Stimulated activated CD8-positive, alpha-beta memory T cell treated with anti-CD3 and anti-CD28 coated beads, Interleukin-4, amount 100 ng/mL, for 48 hours (primary cell): ENCODE measurements at places on chromosomes 2 and 18.
A peak's percentile ranks its signal among the peaks of the same experiment; 100 is the strongest.

- no peak for DNase-seq
Observed at GRCh38 chr2:54176577-54176976, 61.2 kb downstream of the ACYP2 start.

GRCh38 chr18:67581178-67581577 is 64.7 kb upstream of the DSEL start:
- no peak for DNase-seq

GRCh38 chr18:46019936-46020335 is 52.1 kb downstream of the PSTPIP2 start:
- no peak for DNase-seq

DNA sequence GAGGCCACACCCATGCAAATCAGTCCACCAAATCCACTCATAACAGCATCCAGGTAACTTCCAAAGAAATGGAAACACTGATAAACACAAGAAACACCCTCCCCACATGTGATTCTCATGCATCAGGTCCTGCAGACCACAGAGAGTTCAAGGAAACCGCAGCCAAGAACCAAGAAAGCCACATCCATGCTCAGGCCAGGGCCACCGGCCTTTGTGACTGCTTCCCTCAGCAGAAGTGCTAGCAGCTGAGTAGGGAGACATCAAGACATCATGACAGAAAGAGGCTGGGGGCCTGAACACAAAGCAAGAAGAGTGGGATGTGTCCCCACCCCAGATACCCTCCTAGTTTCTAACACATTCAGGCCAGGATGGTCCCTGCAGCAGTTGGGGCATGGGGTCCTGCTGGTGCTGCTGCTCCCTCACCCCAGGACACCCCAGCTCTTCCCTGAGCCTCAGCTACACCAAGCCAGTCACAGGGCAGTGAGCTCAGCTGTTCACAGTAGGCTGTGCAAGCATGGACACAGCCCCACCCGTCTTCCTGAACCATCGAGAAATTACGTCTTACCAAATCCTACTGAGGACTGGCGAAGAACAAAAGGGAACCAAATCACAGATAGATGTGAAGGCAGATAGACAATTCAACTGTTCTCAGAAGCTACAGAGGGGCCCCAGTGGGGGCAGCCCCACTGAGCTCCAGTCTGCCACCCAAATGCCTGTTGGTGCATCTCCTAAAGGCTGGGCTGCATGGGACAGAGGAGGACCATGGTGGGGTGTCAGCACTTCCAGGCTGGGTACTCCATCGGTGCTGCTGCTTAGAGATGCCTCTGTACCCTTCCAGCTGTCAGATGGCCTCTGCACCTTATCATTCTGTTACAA is 60.9 kb downstream of the HDAC4 start:
- peak; percentile 64 for DNase-seq

- DNase-seq = no peak
Observed at GRCh38 chr2:19361325-19361990, 3.0 kb upstream of the OSR1 start.

DNA sequence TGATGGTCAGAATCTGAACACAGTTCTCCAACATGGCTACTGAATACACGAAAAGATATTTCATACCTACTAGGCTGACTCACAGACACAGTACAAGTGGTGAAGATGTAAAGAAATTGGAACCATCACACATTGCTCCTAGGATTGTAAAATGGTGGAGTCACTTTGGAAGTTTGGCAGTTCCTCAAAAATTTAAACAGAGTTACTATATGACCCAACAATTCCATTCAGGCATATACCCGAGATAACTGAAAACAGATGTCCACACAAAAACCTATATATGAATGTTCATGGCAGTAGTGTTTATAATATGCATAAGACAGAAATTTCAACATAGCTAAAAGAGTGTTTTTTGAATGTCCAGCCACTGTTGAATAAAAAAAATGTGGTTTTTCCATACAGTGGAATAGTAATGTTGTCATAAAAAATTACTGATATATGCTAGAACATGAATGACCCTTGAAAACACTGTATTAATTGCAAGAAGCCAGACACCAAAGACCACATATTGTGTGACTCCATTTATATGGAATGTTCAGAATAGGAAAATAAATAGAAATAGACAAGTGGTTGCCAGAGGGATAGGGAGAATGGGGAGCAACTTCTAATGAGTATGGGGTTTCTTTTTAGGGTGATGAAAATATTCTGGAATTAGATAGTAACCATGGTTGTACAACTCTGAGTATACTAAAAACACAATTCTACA is 10.1 kb downstream of the RMP24 start:
- no peak for DNase-seq

- DNase-seq = no peak
Observed at GRCh38 chr2:121286506-121286905, 1.5 kb upstream of the TFCP2L1 start.

- DNase-seq = no peak
Observed at GRCh38 chr18:46481847-46482245, 175.2 kb downstream of the LOXHD1 start.

GRCh38 chr2:208227581-208228232 is 27.2 kb downstream of the IDH1 start:
- DNase-seq = no peak

- no peak for DNase-seq
Observed at GRCh38 chr2:239536186-239536585, 135.4 kb upstream of the HDAC4 start.

DNA sequence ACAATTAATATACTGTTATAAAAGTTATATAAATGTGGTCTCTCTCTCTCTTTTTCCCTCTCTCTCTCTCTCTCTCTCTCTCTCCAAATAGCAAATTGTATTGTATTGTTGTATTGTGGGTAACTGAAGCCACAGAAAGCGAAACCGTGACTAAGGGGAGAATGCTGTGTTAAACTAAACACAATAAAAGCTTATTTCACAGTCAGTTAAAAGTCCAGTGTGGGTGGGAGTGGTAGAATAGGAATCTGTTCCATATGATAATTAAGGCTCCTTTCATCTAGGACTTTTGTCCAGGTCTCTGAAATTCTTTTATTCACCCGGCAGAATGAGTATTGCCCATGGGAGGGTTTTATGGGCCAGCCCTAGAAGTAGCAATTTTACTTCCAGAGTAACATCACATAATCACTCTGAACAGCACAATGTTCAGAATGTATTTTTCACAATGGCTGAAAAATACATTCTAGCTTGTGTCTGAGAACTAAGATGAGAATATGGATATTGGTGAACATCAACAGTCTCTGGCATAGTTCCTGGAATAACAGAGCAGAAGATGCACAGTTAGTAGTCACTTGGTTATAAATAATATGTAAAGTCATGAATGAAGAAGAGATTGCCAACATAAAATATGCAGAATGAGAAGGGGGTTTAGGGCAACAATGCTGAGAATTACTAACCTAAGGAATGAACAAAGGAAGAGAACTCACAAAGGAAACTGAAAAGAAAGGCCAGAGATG is 399.1 kb downstream of the PLCL1 start:
- no peak for DNase-seq

GRCh38 chr18:37019157-37019827 is 190.4 kb downstream of the KIAA1328 start:
- DNase-seq = no peak

DNA sequence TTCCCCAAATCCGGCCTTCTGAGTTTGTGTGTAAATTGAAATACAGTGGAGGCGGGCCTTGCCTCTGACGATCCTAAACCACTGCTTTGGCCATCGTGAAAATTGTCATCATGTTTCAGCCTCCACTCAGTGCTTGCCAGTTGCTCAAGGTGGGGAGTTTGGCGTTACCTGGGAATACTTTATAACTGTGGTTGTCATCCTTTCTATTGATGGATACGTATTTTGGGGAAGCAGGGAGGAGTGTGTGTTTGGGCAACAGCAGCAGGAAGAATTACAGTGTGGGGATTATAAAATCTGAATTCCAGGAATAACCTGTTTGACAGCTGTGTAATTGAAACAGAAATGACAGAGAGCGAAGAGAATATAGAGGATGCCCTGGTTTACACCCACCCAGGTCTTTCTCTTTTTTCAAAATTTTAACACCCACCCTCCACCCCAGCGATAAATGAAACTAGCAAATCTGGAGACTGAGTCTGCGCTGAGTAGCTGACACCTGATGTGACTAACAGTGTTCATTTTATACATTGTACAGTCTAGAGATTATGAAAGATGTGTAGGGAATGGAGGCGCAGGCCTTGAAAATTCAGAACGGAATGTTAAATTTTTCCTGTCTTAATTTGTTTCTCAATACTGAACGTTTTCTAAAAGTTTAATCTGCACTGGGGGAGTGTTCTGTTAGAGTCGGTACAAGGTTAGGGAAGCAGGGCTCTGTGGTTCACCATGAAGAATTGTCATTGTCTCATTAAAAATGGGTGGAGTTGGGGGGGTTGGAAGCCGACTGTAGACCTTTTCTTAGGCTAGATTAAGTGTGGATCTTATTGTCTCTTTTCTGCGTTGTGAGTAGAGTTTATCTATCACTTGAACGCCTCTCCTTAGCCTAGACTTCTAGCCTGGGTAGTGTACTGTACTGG is 1.6 kb downstream of the MAP4K4 start:
- peak; percentile 37 for DNase-seq

- DNase-seq = no peak
Observed at GRCh38 chr2:109613081-109613921, 465 bp downstream of the SEPTIN10 start.

GRCh38 chr2:39696838-39697237 is 31.1 kb downstream of the TMEM178A start:
- DNase-seq = no peak

DNA sequence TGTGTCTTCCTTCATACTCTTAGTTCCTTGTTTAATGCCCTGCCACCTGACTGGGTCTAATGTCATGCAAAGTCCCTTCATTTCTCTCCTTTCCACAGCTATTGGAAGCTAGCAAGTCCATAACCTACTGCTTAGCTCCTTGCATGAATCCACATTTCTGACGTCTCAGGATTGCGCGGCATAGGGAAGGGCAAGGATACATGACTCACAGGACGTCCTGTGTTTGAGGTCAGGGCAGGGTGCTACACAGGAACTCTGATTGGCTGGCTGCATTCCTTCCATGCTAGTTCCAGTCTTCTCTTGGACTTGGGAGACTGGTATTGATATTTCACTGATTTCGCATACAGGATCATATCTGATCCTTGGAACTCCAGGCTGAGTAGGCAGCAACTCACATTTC is 137.9 kb downstream of the CDH2 start:
- no peak for DNase-seq

GRCh38 chr18:40235836-40236235 is 1719.2 kb upstream of the PIK3C3 start:
- no peak for DNase-seq

GRCh38 chr18:6058941-6059340 is 163.6 kb upstream of the TMEM200C start:
- DNase-seq = no peak

- no peak for DNase-seq
Observed at GRCh38 chr2:37604716-37605115, 66.7 kb downstream of the CDC42EP3 start.
